ENCODE measurements at places on chromosomes 6 and 20.
A peak's percentile ranks its signal among the peaks of the same experiment; 100 is the strongest.

- DNase-seq: no peak
Observed at GRCh38 chr6:158016571-158017383, 35.1 kb downstream of the SYNJ2 start.

GRCh38 chr6:141653590-141653989 lies 479.1 kb upstream of the GJE1 start:
- DNase-seq: no peak

DNA sequence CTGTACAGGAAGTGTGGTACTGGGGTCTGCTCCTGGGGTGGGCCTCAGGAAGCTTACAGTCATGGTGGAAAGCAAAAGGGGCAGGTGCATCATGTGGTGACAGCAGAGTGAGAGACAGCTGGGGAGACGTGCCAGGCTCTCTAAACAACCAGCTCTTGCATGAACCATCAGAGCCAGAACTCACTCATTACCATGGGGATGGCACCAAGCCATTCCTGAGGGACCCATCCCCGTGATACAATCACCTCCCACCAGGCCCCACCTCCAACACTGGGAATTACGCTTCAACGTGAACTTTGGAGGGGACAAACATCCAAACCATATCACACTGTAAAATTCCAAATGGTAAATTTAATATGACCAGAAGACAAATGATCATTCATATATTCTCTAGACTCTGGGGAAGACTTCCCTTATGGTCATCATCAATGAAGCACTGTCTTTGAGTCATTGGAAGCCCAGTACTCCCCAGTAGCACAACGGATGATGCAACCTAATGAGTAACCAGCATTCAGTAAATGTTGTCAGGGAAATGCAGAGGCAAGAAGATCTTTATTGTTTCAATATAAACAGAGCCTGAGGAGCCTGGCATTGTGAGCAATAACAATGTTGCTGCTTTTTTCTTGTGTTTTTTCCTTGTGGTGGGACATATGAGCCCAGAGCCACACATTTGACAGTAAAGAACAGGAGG lies 48.2 kb upstream of the RALY start:
- DNase-seq: no peak

GRCh38 chr20:32050851-32051556 lies 1.0 kb upstream of the HCK start:
- DNase-seq: no peak

DNA sequence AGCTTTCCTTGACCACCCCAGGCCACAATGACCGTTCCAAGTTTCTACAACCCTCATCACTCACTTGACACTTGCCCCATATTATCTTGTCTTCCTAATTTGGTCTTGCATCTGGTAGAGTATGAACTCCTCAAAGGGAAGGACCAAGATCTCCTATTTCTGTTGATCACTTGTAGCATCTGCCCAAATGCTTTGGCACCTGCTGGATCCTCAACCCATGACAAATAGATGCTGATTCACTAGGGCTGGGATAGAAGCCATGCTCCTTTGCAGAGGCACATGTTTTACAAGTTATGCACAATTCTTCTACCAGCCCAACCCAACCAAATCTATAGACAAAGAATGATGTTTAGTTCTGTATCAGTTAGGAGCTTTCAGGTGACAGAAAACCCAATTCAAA lies 110.7 kb downstream of the UNC5CL start:
- DNase-seq: no peak

DNA sequence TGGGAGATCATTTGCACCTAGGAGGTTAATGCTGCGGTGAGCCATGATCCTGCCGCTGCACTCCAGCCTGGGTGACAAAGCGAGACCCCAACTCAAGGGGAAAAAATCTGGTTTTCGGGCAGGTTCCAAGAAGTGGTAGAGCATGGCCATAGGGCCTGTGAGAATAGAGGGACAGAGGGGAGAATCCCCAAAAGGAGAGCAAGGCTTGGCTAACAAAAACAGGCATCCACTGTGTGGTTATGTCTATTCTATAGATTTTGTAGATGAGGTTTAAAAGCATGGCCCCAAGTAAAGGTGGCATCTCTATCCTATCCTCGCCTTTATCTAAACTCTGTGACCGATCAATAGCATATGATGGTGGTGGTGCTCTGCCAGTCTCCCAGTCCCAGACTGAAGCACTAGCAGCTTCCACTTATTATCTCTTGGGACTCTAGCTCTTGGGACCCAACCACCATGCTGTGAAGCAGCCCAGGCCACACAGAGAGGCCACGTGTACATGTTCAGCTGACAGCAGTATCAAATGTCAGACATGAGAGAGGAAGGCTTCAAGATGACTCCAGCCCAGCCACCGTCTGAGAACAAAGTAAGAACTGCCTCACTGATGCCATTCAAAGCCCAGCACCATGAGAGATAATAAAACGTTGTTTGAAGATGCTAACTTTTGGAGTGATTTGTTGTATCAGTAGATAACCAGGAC lies 27.7 kb downstream of the EIF2S2 start:
- no peak for DNase-seq

DNA sequence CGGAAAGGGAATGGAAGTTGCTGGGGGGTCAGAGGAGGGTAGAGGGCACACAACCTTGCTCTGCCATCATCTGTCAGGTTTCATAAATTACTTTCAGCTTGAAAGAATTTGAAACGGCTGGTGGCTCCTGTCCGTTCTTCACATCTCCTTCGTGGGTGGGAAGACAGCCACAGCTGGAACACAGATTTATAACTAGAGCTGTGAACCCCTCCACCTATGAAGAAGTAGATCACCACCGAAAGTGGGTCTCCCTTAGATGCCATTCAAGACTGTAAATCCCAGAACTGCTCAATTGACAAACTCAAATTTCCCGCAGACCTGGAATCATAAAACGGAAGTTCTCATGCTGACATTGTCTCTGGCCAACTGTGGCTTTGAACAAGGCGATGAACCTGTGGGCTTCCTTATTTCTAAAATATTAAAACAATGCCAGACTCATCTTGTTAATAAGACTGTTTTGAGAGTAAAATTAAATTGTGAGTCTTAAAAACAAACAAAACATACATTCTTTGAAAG lies 65.3 kb downstream of the BTBD3 start:
- DNase-seq: no peak

DNA sequence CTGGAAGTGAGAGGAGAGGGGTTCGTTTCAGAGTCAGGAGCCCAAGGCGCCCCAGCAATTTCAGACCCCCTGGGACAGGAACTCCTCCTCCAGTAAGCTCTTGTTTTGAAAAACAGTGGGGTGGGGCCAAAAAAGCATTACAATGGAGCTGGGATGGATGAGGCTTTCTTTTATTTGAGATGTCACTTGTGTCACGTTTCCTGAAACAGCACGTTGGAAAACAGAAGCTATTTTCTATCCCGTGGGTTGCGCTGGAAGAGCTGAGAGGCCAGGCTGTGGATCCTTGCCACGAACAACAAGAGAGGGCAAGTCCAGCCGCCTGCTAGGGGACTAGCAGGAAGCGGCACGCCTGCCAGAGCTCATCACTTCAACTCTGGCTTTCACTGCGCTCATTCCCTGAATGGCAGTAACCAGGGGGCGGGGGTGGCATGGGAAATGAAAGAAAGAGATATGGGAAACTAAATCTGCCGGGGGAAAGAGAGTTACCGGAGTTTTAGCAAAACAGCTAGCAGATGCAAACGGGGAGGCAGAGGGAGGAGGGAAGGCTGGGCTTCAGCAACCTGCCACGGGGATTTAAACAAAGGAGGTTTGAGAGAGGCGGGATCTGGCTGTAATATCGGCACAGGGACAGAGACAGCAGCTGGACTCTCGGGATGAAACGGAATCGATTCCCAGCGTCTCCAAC lies 34.6 kb downstream of the GCNT2 start:
- DNase-seq: peak; percentile 66

DNA sequence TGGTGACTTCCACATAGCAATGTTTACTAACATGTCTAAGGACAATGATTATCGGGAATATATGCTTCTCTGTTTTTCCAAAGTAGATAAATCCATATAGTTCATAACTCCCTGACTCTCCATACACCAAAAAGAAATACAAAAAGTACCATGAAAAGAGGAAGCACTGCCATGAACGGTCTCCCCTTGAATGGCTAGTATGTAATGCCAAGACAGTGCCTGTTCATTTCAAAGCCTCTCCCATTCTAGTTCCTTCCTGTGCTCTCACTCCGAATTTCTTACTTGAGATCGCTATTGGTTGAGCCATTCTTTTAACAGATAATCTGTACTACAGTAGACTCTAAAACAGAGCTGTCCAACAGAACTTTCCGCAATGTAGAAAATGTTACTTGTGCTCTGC lies 54.8 kb upstream of the EDN1 start:
- DNase-seq: no peak

DNA sequence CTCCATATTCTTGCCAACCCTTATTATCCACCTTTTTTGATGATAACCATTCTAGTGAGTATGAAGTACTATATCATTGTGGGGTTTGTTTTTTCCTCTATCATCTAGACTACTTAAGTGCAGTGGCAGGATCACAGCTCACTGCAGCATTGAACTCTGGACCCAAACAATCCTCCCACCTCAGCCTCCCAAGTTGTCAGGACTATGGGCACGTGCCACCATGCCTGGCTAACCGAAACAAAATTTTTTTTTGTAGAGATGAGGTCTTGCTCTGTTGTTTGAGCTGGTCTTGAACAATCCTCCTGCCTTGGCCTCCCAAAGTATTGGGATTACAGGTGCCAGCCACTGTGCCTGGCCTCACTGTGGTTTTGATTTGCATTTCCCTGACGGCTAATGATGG lies 67.5 kb downstream of the TRPC4AP start:
- no peak for DNase-seq

- DNase-seq: no peak
Observed at GRCh38 chr6:93787841-93788240, 368.5 kb upstream of the EPHA7 start.

DNA sequence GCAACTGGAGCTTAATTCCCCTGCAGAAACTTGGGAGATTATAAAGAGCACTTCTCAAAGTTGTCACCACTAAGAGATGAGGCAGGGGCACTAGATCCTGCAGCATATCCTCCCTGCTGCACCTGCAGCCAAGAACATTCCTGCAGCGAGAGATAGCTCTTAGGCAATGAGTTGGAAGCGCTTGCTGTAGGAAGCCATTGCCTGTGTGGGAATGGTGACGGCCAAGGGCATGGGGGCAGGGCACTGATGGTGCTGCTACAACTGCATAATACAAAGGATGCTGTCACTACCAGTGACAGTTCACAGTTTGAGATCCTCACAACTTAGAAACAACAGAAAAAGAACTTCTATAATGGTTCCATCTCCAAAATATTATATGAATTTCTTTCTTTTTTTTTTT lies 89.9 kb downstream of the CDS2 start:
- DNase-seq: no peak

DNA sequence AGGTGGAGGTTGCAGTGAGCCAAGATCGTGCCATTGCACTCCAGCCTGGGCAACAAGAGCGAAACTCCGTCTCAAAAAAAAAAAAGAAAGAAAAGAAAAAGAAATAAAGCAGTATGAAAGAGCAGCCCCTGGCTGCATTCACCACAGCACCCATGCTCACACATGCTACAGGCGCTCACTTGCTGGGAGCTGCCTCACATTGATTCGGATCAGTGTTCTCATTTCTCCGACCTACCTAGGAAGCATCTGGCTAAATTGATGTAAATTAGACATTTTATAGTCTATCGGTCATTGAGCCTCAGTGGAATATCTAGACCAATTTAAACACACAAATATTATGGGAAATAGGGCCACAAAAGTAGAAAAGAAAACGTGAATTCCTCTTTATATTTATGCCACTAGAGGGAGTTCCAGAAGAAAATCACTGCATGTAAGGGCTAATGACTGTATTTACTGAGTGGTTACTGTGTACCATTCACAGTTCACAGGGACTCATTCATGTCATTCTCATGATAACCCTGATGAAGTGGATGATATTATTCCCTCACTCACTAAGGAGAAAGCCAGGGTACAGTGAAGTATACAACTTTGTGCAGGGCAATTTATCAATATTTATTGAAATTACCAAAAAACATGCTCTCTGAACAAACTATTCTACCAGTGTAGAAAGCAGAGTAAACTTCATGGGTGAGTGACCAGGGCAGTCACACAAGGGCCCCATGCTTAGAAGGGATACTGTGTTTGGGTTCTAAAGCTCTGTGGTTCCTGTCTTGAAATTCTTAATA lies 5.3 kb upstream of the MOG start:
- peak; percentile 53 for DNase-seq

DNA sequence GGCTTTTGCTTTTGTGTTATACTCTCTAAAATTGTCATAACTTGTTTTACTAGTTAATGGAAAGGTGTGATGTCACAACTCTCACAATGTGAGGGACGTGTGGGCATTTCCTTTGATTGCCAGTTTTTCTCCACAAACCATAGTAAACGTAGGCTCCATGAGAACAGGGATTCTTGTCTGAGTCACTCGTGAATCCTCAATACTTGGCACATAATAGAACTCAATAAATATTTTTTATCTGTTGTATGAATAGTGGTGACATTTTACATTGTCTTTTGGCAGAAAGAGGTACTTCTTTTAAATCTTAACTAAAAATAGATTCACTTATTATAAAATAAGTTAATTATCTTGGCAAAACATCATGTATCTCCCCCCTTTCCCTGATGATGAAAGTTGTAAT lies 69.0 kb upstream of the CNKSR3 start:
- DNase-seq: no peak

GRCh38 chr6:155187106-155187505 lies 76.7 kb upstream of the CLDN20 start:
- DNase-seq: no peak

DNA sequence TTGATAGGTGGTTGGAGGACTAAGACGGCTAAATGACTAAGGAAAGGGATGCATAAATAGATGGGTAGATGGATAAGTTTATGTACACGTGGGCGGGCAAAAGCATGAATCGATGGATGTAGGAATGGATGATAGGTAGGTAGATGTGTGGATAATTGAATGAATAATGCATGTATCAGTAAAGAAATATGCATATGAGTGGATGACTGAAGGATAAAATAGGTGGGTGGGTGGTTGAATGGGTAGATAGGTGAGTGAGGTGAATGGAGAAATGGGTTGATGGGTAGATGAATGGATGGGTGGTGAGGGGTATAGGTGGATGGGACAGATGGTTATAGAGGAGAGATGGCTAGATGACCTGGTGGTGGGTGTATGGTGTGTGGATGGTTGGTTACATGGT lies 20.2 kb downstream of the SLC12A5 start:
- DNase-seq: no peak

DNA sequence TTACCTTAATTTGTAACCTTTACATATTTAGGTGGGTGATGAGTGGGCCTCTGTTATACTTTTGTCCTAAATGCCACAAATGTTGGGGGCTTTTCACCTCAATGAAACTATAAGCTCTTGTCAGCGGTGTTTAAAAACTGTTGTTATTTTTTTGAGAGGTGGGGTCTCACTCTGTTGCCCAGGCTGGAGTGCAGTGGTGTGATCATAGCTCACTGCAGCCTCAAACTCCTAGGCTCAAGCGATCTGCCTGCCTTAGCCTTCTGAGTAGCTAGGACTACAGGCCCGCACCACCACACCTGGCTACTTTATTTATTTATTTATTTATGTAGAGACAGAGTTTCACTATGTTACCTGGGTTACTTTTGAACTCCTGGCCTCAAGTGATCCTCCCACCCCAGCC lies 66.7 kb downstream of the ZDHHC14 start:
- DNase-seq: no peak

GRCh38 chr6:134315974-134316441 lies 1.9 kb downstream of the SGK1 start:
- DNase-seq: no peak

All from urothelium cell line (cell line).